Thoracic aorta (tissue), 2 donors: ENCODE measurements at places on chromosomes 12 and 14.

- DNase-seq, result no peak
Observed at GRCh38 chr12:75665216-75665615, 153.8 kb upstream of the KRR1 start.

- no peak for DNase-seq
Observed at GRCh38 chr12:104475271-104475670, 18.5 kb downstream of the CHST11 start.

DNA sequence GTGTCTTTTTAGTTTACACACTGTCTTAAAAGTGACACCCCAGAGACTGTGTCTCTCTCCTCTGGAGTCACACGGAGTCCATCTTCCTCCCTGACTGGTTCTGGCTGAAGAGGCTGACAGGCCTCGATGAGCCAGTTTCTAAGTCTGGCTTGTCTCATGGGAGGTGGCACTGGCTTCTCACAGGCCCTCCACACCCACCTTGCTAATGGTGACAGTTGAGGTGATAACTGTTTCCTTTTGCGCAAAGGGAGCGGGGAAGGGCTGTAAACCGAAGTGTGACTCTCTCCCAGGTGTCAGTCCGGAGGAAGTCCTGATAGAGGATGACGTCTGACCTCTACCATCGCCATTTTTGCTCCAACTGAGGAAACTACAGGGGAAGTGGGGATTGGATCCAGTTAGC lies 30.2 kb downstream of the KCTD10 start:
- no peak for DNase-seq

DNA sequence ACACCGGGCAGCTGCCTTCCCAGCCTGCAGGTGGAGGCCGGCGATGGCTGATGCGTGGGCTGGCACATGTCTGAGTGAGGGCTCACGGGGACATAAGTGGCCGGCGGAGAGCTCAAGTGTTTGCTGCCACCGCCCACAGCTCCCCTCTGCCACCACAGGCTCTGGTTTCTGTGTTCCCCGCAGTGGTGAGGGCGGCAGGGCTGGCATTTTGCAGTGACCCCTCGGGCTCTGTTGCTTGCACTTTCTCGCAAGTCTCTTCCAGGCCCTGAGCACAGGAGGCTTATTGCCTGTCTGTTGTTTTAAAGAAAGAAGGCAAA lies 271.0 kb upstream of the RTL1 start:
- DNase-seq, result no peak

- no peak for DNase-seq
Observed at GRCh38 chr14:81511111-81511904, 22.3 kb downstream of the SEL1L start.

DNA sequence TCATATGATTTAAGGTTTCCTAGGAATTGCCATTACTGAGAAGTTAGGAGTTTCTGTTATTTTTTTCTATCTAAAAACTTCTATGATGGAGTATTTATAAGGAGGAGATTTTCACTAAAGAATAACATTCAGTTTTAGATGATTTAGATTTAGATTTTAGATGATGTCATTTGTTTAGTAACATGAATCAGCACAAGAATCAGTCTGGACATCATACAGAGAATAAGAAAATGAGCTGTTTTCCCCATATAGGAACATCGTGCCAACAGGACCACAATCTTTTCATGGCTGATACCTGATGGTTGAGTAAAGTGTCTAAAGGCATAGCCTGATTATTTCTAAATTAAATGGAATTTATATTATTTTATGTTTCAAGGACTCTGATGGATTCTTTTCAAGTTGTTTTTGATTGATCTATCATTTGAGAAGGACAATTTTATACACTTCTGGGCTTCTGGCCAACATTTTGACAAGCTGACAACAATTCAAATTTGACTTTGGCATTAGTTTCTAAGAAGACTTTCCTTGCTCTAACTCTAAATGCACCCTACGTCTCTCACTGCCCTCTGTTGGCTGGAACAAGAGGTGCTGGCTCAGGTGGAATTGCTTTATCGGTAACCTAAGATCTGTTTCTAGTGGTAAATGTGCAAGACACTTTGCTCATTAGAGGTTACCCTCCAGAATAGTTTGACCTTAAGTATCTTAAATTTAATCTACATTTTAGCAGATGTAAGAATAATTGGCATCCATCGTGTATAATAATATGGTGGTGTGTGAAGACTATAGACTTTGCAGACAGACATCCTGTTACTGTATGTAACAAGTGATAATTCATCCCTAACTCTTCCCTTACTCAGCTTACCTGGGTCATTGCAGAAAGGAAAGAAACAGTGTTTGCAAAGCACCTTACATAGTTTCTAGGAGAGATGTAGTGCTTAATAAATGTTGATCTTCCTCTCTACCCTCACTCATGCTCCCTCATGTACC lies 42.8 kb upstream of the CPSF6 start:
- DNase-seq, result no peak

- DNase-seq, result no peak
Observed at GRCh38 chr14:92943855-92944570, 21.1 kb downstream of the CHGA start.

- DNase-seq, result no peak
Observed at GRCh38 chr14:81737938-81738337, 204.3 kb upstream of the SEL1L start.

DNA sequence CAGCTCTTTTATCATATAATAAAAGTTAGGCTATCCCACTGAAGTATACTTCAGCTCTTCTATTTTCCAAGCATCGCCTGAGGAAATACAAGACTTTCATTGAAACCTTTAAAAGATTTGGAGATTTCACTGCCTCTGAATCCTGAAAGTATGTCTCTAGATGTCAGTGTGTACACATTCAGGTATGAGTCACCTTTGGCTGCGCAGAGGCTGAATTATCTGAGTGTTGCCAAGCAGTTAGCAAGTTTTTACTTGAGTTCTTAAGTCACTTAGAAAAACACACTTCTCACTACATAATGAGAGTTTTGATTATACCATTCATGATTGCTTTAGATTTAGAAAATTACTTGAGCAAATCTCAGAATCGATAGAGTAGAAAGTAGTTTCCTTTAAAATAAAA lies 210.3 kb downstream of the TMTC2 start:
- DNase-seq, result no peak

- DNase-seq, result no peak
Observed at GRCh38 chr12:65800937-65801336, 23.3 kb upstream of the HMGA2 start.

DNA sequence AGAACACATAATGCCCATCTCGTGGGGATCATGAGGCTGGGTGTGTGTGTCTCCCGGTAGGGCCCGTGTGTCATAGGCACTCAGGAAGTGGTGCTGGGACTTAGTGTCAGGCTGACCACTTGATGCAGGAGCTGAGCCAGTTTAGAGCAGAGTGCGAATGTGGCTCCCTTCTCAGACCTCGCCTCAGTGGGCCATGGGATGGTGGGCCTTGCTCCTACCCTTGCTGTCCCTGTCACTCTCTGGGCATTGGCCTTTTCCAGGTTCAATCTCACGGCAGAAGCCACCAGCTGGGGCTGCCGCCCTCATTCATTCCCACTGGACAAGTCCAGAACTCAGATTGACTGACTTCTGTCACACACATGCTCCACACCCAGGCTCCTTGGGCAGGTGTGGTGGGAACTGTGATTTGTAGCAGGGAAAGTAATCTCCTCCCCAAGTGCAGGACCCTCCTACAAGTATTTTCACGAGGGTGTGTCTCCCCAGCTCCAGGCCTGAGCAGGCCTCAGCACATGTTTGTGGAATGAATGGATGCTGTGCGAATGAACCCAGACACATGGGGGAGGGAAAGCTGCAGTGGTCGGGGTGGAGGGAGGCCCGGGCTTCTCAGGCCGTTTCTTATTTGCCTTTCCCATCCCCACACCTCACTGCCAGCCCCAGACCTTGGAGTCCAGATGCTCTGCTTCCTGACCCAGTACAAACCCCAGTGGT lies 54.9 kb downstream of the BEGAIN start:
- DNase-seq, result no peak

- DNase-seq, result no peak
Observed at GRCh38 chr12:48040354-48040753, 36.1 kb upstream of the COL2A1 start.

- DNase-seq, result no peak
Observed at GRCh38 chr12:65963862-65964240, 139.6 kb downstream of the HMGA2 start.

- DNase-seq, result no peak
Observed at GRCh38 chr12:100984796-100985195, 190.2 kb downstream of the ANO4 start.

- no peak for DNase-seq
Observed at GRCh38 chr12:132456944-132457495, 32.9 kb upstream of the FBRSL1 start.

- no peak for DNase-seq
Observed at GRCh38 chr12:25072906-25073650, 121.9 kb downstream of the DNAI7 start.

- no peak for DNase-seq
Observed at GRCh38 chr12:131221061-131221956, 267.6 kb downstream of the ADGRD1 start.

DNA sequence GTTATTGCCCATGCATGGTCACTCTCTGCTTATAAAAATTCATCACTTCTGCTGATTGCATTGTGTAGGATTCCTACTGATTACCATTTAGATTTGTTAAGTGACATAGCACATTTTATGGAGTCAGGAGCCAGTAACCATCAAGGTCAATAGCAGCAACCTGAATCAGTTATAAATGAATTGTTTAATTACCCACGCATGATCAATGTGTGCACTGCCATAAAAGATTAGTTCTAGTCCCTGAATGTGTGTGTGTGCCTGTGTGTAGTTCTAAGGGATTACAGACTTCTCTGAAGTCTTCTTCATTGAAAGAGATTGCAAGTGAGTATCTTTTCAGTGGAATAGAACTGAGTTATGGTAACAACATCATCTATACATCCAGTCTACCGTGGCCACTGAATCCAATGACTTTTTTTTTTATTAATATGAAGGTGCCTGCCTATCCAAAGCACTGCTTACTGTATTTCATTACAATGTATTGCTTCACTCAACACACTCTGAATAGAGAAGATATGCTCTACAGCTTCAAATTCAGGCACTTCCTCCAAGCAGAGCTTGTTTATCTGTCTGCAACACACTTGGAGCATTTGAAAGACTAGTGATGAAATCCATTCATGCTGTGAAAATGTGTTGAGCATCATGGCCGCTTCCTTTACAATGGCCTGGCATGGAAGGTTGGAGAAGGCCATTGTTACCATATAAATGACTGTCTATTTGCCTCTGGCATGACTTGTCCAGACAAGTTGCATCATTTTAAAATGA lies 381.7 kb downstream of the DIO2 start:
- no peak for DNase-seq

DNA sequence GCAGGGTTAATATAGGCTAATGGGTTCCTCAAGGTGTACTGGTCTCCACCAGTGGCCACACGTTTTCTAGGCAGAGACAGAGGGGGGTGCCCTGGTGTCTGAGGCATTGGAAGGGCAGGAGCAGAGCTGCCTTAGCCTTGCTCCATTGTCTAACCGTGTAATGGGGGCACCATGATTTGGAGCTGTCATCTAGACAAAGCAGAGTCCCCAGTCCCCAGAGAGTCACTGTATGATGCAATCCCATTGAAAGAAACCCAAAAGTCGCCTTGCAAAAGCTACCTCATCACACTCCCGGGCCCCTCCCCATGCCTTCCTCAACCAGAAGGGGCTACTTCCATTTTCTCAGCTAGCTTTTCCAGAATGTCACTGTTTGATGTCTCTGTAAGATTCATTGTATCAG lies 487.1 kb downstream of the AACS start:
- no peak for DNase-seq

- peak; percentile 17 for DNase-seq
Observed at GRCh38 chr12:115709540-115710011, 567.9 kb downstream of the MED13L start.

DNA sequence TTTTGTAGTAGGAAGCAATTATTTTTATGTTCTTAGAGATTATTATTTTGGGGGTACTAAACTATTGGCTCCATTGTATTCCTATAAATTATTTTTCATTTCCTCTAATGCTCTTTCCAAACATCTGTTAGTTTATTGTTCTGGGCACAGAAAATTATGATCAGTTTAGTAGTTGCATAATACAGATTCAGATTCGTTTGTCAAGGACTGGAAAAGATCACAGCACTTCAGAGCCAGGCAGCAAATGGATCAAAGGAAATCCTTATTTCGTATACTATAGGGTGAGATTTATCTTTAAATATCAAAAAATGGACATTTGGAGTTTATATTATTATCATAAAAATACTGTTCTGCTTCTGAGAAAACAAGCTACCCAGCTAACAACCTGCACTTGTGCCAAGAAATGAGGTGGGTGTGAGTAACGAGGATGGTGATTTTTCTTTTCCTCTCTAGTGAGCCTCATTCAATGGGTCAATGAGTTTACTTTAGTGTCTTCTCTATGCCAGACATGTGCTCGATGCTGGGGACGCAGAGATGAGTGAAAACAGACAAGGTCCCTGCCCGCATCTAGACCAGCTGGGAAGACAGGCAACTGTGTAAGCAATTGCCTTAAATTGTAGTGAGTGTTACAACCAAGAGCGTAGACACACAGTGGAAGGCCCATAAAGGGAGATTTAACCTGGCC lies 208.6 kb upstream of the PLXNC1 start:
- no peak for DNase-seq
